ENCODE measurements at places on chromosomes 1 and 21.

DNA sequence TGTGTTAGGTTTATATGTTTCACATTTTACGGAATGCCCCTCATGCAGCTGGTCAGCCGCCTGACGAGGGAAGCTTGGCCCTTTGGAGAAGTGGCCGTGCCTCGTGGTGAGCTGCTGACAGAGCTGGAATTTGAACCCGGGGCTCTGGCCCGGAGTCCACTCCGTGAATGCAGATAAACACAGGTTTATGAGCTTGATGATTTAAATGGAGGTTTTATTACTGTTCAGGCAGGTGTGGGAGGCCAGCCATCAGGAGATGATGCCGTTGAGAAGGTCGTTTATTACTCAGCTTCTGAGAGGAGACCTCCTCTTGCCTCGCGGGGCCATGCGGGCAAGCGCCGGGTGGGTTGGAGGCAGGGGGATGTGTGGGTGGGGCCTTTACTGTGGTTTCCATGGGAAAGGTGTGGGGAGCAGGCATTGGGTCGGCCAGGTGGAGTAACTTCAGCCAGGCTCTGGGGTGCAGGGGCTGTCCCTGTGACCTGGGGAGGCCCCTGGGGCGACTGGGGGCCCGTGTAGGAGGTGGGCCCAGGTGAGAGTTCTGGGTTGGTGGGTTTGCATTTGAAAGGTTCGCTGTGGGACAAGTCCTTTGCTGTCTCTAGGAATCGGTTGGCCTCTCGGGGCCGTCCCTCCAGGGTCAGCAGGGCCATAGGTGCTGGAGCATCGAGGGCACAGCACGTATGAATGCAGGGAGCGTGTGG is 22.0 kb downstream of the PRKCZ start:
- DNase-seq, result no peak

DNA sequence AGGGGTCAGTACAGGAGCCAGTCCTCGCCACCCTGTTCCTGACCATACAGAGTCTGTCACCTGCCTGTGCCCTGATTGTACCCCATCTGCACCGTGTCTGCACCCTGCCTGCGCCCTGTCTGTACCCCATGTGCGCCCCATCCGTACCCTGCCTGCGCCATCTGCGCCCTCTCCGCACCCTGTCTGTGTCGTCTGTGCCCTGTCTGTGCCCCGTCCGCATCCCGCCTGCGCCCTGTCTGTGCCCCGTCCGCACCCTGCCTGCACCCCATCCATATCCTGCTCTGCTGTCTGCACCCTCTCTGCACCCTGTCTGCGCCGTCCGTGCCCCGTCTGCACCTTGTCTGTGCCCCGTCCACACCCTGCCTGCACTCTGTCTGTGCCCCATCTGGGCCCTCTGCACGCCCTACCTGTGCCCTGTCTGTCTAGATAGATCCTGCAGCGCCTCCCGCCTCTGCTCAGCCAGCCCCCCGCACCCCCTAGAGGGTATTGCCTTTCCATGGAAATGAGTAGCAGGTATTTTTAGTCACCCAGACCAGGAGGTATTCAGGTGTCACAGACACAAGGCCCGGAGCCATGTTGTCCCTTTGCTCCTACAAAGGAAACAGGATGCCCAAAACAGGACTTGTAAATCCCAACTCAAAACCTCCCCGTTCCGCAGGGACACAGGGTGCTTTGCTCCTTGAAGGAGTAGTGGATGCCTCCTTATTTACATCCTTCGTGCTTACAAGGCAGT is 7.7 kb upstream of the NPHP4 start:
- DNase-seq, result no peak

DNA sequence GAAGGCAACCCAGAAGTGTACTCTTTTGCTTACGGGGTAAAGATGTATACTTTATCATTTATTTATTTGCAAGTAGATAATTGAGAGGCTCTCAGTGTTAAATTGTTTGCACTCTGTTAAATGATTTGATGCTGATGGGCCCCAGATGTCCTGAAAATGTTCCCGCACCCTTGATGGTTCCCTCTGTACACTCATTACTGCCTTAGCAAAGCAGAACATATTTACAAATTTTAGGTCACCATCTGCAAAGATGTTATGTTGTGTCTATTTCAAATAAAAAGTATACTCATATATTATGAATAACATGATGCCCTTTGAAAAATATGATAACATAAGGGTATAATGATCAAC is 240.5 kb upstream of the SNX7 start:
- no peak for DNase-seq

GRCh38 chr1:155977690-155978324 is 540 bp downstream of the ARHGEF2 start:
- DNase-seq, result peak; percentile 60
